ENCODE measurements at places on chromosomes 12 and 14.

GRCh38 chr14:38291681-38292467 lies 36.0 kb upstream of the CLEC14A start:
- no peak for ATAC-seq

GRCh38 chr12:27112871-27113270 lies 30.5 kb upstream of the C12orf71 start:
- ATAC-seq = no peak

DNA sequence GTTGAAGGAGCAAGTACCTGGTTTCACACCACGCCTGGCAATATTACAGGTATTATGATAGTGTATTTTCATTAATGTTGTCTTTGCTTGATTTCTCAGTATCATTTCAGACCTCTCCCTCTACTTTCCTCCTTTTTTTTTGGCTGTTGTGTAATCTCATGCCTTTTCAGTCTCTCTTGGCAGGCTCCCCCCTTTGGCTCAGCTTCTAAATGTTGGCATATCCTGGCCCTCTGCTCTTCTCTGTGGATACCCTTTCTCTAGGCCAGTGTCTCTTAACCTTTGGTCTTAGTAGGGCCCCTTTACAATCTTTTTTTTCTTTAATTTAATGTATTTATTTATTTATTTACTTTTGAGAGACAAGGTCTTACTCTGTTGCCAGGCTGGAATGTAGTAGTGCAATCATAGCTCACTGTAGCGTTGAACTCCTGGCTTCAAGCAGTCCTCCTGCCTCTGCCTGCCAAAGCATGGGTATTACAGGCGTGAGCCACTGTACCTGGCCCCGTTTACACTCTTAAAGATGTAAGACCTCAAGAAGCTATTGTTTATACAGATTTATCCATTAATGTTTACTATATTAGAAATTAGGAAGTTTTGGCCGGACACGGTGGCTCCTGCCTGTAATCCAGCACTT lies 12.8 kb downstream of the MTHFD1 start:
- ATAC-seq = no peak

DNA sequence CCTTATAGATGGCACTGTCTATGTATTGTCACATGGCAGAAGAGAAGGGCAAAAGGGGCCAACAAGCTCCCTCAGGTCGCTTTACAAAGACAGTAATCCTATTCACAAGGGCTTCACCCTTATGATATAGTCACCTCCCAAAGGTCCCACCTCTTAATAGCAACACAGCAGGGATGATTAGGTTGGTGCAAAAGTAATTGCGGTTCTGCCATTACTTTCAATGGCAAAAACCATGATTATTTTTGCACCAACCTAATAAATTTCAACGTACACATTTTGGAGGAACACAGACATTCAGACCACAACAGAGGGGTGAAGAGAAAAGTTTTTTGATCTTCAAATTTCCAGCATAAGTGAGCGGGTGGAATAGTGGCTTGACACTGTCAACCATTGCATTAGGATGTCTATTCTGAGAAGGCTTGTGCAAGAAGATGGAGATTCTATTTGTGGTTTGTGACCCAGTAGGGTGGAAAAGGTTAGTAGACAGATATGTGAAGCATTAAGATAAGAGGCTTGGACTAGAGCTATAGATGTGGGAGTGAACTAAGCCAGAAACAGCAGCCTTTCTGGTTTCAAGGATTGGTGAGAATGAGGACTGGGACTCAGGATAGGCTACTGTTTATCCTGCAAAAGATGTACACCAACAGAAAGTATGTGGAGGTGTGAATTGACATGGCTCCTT lies 75.5 kb upstream of the CPSF6 start:
- ATAC-seq = no peak

DNA sequence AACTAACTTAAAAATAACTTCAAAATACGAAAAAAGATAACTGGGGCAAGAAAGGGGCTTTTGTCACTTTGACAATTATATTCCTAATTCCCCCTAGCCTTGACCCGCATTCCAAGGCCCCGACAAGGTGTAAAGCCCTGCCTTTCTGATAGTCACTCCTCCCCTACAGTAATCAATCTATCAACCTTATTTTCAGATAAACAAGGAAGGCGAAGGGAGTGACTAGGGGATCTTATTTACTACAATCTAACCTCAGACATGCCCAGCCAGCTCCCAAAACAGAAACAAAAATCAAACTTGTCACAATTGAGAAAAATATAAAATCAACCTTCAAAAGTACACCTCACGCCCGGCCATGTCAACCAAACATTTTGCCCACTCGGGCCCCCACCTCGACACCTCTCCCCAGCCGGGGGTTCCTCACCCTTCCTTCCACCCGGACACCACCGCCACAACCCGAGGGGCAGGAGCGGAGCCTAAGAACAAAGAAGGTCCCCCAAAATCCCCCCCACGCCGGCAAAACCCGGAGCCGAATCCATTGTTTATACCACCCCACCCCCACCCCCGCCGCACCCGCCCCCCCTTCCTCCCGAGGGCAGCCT lies 562 bp downstream of the ZFYVE1 start:
- ATAC-seq = no peak

DNA sequence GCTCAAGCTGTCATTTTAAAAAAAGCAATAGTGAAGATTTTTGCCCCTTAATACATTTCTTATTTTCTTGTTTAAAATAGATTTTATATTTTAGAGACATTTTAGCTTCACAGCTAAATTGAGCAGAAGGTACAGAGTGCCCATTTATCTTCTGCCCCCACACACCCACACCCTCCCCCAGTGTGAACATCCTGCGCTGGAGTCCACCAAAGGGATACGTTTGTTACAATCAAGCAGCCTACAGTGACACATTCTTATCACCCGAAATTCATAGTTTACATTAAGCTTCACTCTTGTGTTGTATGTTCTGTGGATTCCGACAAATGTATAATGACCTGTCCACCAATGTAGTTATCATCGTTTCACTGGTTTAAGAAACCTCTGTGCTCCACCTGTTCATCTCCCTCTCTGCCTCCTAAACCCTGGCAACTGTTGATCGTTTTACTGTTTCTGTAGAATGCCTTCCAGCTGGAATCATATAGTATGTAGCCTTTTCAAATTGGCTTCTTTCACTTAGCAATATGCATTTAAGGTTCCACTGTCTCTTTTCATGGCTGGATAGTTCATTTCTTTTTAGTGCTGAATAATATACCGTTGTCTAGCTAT lies 91.0 kb upstream of the TRAF3 start:
- ATAC-seq = no peak

GRCh38 chr14:77023001-77023996 lies 5.2 kb downstream of the IRF2BPL start:
- ATAC-seq = peak; percentile 41

DNA sequence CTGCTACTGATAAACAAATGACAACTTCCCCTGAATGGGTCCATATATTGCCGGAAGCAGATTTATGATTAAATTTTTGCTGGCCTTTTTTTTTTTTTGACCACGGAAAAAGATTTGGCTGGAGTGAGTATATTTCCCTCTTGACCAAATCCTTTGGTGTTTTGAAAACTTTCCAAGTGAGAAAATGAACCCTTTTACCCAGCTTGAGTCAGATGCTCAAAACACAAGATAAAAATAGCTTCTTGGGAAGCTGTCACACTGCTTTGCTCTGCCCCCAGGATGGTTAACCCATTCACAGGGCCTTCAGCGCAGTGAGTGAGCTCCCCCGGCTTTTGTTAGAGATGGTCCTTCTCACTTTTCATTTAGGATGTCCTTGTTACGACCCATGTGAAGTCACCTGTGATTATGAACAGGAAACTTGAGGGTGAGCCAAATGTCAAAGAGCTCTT lies 224.3 kb downstream of the PELI2 start:
- ATAC-seq = no peak

DNA sequence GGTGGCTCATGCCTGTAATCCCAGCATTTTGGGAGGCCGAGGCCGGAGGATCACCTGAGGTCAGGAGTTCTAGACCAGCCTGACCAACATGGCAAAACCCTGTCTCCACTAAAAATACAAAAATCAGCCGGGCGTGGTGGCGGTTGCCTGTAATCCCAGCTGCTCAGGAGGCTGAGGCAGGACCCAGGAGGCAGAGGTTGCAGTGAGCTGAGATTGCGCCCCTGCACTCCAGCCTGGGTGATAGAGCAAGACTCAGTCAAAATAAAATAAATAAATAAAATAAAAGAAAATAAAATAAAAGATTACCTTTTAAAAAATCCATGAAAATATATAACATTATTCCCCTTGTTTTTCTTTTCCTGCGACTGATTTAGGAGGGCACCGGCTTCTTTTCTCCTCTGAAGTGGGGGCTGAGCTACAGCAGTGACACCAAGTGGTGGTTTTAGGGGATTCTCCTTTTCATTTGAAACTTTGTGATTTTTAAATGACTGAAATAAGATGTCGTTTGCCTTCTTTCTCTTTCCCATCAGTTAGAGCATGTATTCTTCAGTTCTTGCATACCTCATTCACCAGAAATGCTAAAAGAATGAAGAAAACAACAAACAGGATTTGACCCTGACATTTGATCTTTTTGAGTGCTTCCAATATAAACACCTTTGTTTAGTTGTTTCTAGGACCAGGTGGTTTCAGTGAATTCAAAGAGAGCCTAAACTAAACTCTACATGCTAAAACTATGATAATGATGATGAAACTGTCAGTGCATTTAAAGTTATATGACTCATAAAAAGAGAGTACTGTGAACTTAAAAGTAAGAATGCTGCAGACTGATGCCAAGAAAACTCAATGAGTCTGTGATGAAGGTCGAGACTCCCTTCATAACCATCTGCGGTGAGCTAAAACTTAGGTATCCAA lies 22.6 kb upstream of the PKP2 start:
- no peak for ATAC-seq

DNA sequence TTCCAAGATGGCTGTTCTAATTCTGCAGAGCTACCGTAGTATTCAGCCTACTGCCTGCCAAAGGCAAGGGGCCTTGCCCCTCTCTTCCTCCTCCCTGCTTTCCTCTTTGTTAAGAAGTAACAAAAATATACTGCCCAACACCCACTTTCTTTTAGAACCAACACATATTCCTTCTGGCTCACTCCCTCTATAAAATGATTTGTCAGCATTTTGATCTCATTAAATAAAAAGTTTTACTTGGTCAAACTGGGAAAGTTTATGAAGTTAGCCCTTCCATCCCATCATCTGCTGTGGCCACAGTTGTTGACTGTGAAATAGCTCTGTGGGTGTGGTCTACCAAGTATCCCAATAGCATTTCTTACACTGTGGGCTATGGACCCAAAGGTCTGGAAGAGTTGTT lies 472.4 kb downstream of the ZFP36L1 start:
- no peak for ATAC-seq

GRCh38 chr14:85178864-85179263 lies 351.1 kb upstream of the FLRT2 start:
- ATAC-seq = no peak

DNA sequence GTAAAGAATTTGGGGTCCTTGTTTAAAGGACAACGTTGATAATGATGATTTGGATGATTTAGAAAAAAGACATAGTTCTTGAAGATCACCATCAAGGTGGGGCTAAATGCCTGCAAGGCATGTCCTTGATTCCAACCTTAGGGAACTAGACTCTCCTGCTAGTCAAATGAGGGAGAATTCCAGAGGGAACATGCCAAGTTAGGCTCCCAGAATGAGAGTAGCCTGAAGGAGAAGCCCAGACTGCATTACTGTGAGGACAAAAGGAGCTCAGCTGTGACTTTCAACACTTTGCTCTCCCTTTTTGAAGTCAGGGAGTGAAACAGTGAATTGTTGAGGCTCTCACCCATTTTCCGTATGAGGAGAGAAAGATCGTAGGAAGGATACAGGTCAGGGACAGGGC lies 95.2 kb upstream of the TBX3 start:
- no peak for ATAC-seq

DNA sequence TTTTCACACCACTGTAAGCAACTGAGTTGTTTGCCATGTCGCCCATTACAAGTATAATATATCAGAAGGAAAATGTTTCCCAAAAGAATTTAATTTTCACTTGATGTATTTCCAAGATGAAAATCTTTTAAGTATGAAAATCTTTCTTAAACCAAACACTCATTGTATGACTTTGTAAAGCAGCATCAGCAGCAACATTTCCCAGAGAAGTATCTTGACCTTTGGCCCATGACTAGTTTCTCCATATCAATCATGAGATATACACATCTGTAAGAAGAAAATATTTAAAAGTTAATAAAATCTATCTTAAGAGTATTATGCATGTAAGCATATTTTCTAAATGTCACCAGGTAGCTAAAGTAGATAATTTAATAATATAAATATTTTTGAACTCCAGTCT lies 52.8 kb downstream of the ATP2B1 start:
- no peak for ATAC-seq

DNA sequence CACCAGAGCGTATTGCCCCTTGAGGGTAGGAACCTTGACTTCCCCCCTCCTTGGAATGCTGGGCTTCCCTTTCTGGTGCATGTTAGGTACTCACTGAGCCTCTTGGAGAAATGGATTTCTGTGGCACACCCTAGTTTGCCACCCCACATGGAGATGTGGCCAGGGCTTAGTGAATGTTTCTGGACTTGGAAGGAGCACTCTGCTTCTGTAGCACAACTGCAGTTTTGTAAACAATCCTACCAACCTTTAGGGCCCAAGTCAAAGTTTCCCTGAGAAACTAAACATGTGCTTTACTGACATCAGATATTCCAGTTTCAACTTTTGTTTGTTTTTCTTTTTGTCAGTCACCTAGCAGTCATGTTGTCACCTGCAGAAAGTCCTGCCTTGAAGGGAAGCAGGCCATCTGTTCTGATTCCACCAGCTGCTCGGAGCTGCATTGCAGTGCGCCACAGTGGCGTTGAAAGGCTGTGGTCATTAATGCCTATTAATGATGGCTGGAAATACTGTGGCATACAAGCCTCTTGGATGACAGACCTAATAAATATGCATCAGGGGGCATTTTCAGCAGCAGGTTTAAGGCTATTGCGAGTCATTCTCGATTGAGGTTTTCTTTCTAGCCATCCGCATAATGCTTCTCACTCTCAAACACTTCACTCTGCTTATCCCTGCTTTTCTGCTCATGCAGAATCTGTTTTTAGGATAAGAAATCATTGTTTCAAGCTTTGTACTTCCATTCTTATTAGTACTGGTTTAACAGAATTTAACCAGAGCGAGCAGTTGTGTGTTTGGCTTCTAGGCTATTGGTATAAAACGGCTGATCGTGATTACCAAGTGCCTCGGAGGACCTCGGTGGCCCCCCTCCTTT lies 7.8 kb downstream of the PELI2 start:
- no peak for ATAC-seq

- ATAC-seq = no peak
These were observed 485.9 kb downstream of the APAF1 start for GRCh38 chr12:99130808-99131553.

DNA sequence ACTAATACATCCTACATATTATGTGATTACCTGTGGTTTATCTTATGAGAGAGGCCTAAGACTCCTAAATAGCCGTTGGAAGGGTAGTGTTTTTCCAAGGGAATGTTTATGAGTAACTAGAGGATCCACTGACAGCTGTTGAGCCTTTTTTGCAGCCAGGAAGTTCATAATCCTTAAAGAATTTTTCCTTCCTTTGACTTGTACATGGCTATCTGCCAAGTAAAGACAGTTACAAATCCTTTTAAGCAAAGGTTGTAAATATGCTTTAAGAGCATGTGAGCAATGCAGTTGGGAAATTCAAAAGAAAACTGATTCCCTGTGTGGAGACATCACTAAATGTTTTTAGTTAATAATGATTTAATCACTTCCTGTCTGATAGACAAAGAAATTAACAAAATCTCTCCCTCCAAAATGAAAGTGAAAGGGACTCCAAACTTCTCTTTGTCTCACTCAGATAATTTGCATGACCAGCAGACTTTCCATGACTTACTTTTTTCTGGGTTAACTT lies 333.8 kb downstream of the PDZRN4 start:
- ATAC-seq = peak; percentile 56

GRCh38 chr12:89831310-89832095 lies 122.9 kb upstream of the ATP2B1 start:
- no peak for ATAC-seq
